ENCODE measurements at places on chromosomes 12 and 14.

DNA sequence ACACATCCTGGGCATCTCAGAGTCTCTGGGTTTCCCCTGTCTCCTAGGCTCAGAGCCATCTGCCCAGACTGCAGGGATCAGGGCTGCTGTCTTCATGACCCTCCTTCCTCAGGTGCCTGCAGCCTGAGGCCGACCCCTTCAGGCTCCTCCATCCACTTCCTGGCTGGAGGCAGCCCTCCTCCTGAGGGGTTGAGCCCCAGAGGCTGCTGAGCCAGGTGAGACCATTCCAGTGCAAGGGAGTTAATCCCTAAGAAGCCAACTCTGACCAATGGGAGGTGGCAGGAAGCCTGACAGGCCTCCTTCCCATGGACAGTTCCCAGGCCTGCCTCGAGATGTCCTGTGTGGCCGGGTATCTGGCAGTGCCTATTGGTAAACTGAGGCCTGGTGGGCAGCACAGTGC lies 8.4 kb upstream of the PPP4R4 start:
- no peak for DNase-seq

- DNase-seq: no peak
Measured at GRCh38 chr12:12507121-12507520, 55.5 kb downstream of the DUSP16 start.

DNA sequence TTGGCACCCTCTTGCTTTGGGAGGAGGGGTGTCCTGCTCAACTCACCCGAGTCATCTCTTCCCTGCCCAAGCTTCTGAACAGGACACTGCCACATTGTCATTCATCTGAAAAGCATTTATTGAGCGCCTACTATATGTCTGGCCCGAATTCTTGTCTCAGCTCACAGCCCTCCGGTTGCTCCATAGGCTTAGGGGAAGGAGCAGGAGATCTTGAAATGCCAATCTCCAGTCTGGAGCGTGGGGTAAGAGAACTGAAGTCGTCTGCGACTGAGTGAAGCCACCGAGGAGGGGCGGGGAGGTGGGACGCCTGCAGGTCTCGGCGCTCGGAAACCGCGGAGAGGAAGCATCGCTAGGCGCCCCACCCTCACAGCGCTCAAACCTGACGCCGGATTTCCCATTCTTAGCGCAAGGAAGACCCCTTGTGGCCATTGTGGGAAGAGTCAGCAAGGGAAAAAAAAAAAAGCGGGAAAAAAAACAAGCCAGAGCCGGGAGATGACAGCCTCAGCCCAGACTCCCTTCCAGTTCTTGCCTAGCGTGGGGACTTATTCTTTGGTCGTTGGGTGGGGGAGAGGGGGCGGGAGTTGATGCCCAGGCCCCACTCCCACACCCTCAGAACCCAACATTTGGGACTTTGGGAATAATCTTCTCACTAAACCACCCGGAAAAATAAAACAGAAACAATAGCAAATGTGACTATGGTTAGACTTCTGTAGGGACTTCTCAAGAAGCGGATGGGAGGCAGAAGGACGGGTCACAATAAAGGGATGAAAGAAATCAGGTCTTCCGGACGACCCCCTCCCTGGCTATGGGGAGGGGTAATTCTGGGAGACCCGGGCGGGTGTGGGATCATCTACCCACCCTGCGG lies 28.2 kb upstream of the SMUG1 start:
- peak; percentile 72 for DNase-seq

DNA sequence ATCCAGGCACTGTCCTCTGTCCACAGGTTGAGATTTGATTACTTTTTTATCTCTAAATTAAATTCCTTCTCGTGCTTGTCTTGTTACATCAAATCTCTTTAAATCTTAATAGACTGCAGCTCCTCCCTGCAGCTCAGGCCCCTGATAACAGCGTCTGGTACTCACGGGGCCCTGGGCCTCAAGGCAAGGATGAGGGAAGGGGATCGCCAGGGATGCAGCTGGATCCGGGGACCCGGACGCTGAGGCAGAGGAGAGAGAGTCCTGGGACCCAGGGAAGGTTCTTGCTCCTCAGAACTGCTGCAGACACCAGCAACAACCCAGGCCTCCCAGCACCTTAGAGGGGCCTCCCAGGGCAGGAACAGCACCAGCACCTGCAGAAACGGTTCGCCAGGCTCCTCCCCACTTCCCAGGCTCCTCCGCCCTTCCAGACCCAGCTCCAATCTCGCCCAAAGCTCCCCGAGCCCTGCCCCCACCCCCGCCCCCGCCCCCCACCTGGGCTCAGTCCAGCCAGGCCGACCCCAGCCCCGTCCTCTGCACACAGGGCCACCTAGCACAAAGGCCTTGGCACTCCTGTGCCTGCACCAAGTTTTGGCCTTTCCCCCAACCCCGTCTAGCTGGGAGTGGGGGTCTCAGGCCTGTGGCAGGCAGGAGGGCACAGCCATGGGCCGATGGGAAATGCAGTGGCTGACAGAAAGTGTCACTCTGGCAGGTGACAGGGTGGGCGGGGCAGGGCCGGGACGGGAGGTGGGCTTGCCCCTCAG lies 60.3 kb upstream of the GALNT9 start:
- peak; percentile 29 for DNase-seq

- no peak for DNase-seq
Measured at GRCh38 chr12:1384910-1385309, 209.5 kb downstream of the FBXL14 start.

DNA sequence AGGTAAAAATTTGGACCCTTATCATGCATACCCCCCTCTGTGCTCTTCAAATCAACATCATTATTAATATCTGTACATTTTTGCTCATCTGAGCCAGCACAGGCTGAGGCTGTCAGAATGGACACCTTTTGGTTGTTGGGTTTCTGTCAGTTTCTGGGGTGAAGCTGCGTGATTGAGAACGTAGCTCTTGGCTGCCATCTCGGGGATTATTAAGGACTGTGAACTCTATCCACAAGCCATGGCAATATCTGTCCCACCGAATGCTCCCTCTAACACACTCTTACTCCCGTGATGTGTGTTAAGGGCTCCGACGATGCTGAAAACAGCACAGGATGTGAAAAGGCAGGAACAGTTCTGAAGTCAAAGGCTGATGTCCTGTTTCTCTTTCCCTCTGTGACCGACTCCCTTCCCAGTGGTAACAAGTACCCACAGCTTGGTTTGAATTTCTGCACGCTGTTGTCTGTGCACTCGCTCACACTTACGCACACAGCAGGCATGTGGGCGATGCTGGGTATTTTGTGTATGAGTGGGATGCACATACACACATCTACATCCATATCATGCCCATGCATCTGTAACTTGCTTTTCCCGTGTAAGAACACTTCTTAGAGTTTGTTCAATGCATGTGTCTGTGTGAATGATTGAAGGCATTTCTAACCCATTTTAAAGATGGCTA lies 405.6 kb downstream of the TMEM121 start:
- no peak for DNase-seq

DNA sequence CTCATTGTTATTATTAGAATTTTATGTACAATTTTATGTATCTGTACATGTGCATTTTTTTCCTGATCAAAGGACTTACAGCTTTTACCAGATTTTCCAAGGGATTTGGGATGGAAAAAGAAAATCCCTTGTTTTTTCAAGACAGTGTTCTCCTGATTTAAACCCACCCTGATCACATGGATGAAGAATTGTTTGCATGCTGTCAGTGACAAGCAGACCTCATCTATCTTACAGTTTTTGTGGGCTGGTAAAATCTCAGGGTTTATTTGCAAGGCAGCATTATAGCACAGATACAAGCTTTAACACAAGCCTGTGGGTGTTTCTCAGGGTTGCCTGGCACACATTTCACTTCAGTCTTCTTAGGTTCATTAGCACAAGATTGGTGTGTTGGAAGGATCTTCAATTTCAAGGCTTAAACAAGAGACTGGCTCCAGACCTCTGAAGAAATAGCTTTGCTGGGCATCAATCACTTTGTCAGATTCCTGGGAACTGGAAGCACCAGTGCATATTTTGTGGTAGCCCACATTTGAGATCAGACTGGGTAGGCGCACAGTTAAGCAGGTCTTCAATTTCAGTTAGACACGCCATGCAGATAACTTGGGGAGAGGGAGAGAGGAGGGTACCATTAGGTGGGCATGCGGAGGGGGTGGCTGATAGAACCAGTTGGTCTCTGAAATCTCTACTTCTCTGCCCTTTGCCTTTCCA lies 118.0 kb downstream of the TBX5 start:
- no peak for DNase-seq

- no peak for DNase-seq
Measured at GRCh38 chr14:63431466-63431865, 111.7 kb downstream of the PPP2R5E start.

Measured in 8988T (cell line).